ENCODE measurements at places on chromosomes 16 and 17. TPM values are rescaled to one million over a fixed set of nuclear protein-coding genes. Genes with fewer than 3 reads are reported as not detected.

ZNF205 gene
- 0.25 TPM for total RNA-seq

- no peak for DNase-seq
Observed at GRCh38 chr17:34527908-34528470, 51.4 kb upstream of the TMEM132E start.

GRCh38 chr17:78137392-78138203 lies 7.0 kb downstream of the TMC8 start:
- peak; percentile 73 for DNase-seq

GRCh38 chr16:27768651-27769272 lies 218.8 kb downstream of the KATNIP start:
- no peak for DNase-seq

GRCh38 chr17:81900181-81900820 lies 1.7 kb upstream of the NPB start:
- no peak for DNase-seq

DNA sequence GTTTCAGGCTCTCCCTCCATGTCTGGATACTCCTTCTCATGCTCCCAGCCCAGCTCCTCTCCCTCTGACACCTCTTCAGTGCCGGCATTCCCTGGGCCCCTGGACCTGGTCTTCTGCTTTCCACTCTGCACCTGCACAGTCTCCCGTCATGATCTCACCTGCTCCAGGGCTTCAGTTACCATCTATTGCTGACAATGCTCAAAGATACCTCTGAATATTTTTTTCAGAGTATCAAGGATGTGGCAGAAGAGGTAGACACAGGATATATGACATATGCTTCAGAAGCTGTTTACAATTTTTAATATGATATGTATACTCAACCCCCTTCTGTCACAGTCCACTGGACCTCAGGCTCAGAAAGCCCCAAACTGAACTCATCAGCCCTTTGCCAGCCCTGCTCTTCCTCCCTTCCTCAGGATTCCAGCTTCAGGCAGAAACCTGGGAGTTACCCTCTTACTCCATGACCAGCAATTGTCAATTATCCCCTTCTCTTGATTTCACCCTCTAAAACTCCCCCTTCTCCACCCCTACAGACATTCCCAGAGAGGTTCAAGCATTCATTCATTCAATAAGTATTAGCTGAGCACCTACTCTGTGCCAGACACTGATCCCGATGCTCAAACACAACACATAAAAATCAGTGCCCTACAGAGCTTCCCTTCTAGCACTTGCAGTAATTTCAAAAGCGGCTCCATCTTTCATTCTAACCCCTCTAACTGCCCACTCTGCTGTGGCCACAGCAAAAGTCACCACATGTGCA lies 7.8 kb upstream of the MLLT6 start:
- no peak for DNase-seq

RHBDF1 gene
- total RNA-seq = 0.36 TPM

- no peak for DNase-seq
Observed at GRCh38 chr16:5619304-5619703, 521.7 kb upstream of the EEF2KMT start.

- DNase-seq = no peak
Observed at GRCh38 chr16:64428463-64429113, 693.3 kb downstream of the CDH11 start.

DNA sequence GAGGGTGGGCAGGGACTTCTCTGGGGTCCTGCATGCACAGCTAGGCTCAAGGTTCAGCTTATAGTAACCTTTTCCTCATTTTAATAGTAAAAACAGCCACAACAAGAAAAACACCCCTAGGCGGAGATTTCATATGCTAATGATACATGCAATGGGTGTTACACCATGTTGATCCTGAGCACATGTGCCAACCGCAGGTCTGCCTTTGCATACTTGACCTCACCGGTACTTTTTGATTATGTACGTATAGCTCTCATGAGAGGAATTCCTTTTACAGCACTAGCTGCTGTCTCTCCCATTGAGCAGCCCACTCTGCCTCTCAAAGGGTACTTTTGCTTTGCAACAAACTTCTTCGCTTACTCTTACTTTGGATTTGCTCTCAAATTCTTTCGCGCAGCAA lies 1.9 kb downstream of the KRTAP4-8 start:
- no peak for DNase-seq

DNA sequence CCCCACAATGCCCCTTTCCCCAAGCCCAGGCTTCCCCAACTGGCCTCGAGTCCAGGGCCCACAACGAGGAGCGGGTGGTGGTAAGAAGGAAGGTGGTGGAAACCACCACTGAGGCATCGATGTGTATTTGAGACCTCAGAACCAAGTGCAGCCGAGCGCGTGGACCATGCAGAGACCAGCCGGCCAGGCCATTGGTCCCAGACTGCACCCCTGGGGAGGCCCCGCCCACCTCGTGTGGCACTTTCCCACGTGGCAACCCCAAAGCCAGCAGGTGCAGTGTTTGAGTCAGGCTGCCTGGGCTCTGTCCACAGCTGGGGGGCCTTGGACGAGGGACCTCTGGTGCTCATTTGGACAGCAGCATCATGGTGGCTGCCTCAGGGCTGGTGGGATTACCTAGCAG lies 28.1 kb upstream of the BAHCC1 start:
- DNase-seq = no peak

ACSM3 gene
- total RNA-seq = 35.0 TPM

GRCh38 chr16:278863-279366 lies 1.5 kb upstream of the ARHGDIG start:
- peak; percentile 42 for DNase-seq

SLC52A1 gene
- total RNA-seq = 0.19 TPM

DNA sequence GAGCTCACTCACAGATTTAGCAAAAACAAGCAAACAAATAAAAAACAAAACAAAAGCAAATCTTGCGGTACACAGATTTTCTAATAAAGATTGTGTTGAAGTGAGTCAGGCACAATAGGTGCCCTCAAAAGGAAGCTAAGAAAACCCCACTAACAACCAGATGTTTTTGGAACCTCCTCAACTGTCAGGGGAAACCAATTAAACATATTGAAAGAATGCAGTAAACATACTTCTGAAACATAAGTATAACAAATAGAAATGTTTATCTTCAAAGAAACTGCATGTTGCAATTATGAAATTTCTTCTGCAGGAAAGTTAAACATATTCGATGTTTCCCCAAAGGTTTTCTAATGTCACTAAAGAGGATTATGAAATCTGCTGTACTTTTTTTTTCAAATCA lies 110.5 kb upstream of the CORO6 start:
- no peak for DNase-seq

TNFRSF17 gene
- total RNA-seq = not detected

DNA sequence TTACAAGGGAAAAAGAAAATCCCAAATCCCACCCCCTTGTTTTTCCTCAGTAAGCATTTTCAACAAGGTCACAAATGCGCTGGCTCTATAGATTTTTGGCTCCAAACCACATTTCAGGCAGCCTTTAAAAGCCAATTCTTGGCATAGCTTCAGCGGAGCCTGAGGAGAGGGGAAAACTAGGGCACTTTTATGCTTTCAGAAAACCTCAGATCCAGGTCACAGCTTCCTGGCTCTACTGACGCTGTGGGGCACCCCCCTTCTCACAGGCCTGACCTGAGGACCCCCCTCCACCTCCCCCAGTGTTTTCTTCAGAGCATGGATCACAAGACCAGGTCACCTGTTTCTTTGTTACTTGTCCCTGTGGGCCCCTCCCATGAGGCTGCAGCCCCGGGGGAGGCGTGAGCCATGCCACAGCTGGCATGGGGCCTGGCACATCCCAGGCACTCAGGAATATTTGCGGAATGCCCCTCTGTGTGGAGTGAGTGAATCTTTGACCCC lies 30.1 kb upstream of the MTSS2 start:
- DNase-seq = no peak

DNA sequence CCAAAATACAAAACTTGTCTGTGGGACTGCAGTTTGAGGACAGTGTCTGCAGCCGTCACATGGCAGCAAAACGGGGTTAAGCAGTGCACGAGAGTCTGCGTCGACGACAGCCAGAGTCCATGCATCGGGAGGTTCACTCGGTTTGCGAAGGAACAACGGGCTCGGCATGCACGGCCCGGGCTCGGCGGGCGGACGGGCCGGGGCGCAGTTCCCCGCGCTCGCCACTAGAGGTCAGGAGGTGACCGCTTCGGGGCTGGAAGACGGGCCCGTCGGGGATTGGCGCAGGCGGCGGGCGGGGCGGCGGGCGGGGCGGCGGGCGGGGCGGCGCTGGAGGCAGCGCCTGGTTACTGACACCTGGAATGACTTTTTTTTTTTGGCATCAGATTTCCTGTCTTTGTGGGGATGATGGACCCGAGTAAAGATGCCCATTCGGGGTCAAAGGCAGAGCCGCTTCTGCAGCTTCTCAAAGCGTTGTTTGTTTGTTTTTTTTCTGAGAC lies 6.5 kb downstream of the SCGB1C2 start:
- DNase-seq = peak; percentile 88

GRCh38 chr17:72104863-72105234 lies 16.0 kb upstream of the SOX9 start:
- no peak for DNase-seq

DNA sequence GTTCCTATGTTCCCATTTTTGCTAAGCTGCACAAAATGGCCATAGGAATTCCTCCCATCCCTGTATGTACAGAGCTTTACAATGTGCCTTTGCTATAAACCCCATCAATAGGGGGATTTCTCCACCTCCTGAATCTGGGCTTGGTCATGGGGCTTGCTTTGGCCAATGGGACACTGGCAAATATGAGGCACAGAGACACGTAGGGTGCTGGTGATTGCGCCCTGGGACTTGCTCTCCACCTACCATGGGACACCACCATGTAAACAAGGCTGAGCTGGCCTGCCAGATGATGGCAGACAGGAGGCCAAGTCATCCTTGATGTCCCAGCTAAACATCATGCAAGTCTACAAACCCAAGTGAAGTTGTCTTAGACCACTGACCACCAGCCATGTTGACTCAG lies 15.3 kb upstream of the ALDH3A1 start:
- DNase-seq = no peak

KRT23 gene
- total RNA-seq = not detected

GRCh38 chr17:9036336-9036735 lies 15.0 kb downstream of the NTN1 start:
- no peak for DNase-seq

NUDT16L1 gene
- total RNA-seq = 20.7 TPM

GRCh38 chr16:87635541-87636049 lies 33.3 kb downstream of the JPH3 start:
- DNase-seq = peak; percentile 88

DNA sequence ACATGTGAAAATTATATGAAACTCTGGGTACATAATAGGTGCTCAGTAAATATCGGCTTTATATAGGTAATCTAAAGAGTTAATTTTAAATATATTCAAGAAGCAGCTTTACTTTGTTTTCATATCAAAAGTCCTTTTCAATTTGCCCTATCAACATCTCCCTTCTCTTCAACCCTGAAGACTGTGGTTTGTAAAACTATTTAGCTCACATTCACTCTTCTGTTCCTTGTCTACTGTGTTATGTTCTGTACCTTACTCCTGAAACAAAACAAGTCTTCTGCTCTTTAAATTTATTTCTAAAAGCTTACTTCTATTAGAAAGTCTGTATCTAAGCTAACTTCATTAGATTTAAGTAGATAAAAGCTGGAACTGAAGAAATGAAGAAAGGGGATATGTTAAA lies 301.7 kb upstream of the PMFBP1 start:
- no peak for DNase-seq

GRCh38 chr16:64507240-64508024 lies 614.4 kb downstream of the CDH11 start:
- no peak for DNase-seq

GNGT2 gene
- total RNA-seq = 40.3 TPM

FBXW10B gene
- 0.38 TPM for total RNA-seq

SCGB1C2 gene
- not detected for total RNA-seq

DNA sequence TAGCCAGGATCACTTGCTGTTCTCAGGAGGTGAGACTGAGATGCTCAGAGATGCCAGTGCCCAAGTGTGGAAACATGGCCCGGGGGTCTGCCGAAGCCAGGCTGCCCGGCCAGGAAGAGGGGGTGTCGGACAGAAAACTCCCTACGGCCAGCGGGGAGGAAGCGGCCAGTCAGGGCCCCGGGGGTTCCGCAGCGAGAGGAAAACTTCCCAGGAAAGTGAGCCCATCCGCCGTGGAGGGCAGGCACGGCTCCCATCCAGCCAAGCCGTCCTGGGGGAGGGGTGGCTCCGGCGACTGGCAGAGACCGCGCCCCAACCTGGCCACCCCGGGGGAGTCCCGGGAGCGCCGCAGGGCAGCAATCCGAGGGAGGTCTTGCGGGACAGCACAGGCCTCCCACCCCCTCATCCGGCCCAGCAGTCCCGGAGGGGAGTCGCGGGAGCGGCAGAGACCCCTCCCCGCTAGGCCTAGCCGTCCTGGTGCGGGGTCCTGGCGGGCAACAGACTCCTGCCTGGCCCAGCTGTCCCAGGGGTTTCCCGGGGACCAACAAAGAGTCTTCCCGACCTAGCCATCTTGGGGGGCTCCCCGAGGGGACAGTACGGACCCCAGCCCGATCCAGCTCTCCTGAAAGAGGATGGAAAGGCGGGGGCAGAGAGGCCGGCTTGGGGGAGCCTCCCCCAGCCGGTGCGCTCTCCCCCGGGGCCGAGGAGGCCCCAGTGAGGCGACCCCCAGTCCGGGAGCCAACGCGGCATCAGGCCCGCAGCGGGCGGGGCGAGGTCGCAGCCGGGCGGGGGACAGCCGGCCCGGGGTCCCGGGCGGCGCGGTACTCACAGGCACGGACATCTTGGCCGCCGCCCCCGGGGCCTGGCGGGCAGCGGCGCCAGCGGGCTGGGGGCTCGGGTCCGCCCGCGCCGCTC lies 13.8 kb upstream of the BCAR1 start:
- DNase-seq = no peak

DNA sequence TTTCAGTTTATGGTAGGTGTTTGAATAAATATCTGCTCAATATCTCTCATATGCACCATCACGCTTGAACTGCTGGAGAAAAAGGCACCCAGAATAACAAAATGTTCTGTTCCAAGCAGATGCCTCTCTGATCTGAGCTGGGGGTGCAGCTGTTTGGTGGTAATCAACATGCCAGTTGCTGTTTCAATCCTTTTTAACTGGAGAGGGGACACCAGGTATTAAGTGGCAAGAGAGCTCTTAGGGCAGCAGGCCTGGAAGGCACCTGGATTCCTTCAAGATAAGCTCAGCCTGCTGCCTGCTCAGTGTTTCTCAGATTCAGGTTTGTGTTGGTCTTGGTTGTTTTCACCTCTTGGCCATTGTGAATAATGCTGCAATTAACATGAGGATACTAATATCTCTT lies 27.2 kb upstream of the VAT1L start:
- DNase-seq = no peak

KRTAP3-2 gene
- total RNA-seq = not detected

DNA sequence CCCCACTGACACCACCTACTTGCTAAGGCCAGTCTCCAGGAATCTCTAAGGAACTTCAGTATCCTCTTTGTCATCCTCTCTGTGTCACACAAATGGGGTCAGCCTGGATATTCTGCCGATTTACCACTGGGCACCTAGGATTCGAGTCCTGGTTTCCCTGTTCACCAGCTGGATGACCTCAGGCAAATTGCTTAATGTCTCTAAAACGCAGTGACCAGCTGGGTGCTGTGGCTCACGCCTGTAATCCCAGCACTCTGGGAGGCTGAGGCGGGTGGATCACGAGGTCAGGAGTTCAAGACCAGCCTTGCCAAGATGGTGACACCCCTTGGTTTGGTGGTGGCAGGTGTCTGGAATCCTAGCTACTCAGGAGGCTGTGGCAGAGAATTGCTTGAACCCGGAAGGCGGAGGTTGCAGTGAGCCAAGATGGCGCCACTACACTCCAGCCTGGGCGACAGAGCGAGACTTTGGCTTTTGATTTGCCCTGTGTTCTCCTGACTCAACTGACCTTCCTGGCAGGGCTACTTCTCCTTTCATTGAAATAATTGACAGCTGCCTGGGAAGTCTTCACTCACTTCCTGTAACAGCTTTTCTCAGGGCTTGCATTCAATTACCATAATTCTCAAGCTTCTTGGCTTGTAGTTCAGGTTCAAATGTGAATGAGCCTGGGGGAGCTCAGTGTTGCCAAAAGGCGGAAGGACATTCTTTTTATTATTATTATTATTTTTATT lies 15.4 kb downstream of the SYCE1L start:
- DNase-seq = no peak
